ENCODE measurements at places on chromosomes 11 and 22.
A peak's percentile ranks its signal among the peaks of the same experiment; 100 is the strongest.

DNA sequence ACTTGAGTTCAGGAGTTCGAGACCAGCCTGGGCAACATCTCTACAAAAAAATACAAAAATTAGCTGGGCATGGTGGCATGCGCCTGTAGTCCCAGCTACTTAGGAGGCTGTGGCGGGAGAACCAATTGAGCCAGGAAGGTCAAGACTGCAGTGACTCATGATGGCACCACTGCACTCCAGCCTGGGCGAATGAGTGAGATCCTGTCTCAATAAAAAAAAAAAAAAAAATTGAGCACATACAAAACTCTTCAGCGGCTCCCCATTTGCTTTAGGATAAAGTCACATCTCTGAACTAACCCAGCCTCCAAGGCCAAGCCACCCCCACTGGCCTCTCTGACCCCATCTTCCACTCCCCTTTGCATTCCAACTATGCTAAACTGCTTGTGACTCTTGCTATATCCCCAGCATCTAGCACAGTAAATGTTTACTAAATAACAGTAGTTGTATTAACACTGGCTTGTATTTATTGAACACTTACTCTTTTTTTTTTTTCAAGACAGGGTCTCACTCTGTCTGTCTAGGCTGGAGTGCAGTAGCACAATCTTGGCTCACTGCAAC, 28.9 kb downstream of the CREB3L1 start:
- DNase-seq: no peak

- no peak for DNase-seq
Measured at GRCh38 chr22:20171288-20172140, 20.7 kb upstream of the CCDC188 start.

DNA sequence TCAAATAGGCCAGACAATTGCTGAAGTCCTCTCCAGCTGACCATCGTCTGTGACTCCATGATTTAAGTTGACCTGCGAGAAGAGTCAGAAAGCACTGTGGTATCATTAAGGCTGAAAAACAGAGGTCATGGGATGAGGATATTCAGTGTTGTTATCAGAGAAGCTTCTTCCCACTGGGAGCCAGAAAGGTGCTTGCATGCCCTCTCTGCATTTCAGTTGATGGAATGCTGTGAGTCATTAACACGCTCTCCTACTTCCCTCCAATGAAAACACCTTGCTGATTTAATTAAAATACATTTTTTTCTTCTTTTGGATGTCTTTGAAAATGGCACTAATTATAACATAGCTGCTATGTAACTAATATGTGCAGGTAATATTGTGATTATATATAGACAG, 667.0 kb downstream of the NTM start:
- no peak for DNase-seq

- DNase-seq: no peak
Measured at GRCh38 chr22:42855211-42855610, 1.9 kb downstream of the ARFGAP3 start.

DNA sequence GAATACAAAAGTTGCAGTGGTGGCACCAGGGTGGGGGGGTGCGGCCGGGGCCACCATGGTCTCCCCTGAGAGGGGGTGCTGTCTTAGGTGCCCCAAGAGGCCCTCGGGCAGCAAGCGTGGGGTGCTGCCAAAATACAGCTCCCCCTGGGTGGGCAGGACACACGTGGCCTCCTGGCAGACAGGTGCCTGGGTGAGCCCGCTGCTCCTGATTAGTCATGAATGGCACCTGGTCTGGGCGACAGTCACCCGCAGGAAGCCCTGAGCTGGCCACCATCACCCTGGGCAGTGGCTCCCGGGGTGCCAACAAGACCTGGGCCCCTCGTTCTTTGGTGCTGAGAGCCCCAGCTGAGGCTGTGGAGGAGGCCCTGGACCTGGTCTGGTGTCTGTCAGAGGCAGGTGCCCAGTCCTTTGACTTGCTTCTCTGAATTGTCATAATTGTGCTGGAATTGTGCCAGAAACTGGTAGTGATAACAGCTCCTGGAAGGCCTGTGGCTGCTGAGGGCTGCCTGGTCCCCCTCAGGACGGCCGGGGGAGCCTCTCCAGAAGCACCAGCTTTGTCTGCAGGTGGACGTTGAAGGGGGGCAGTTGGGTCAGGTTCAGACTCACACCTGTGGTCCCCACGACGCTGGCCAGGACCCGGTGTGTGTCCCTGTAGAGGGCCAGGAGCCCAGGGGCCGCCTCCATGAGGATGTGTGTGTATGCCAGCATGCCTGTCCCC, 14.8 kb downstream of the ALG12 start:
- DNase-seq: no peak

DNA sequence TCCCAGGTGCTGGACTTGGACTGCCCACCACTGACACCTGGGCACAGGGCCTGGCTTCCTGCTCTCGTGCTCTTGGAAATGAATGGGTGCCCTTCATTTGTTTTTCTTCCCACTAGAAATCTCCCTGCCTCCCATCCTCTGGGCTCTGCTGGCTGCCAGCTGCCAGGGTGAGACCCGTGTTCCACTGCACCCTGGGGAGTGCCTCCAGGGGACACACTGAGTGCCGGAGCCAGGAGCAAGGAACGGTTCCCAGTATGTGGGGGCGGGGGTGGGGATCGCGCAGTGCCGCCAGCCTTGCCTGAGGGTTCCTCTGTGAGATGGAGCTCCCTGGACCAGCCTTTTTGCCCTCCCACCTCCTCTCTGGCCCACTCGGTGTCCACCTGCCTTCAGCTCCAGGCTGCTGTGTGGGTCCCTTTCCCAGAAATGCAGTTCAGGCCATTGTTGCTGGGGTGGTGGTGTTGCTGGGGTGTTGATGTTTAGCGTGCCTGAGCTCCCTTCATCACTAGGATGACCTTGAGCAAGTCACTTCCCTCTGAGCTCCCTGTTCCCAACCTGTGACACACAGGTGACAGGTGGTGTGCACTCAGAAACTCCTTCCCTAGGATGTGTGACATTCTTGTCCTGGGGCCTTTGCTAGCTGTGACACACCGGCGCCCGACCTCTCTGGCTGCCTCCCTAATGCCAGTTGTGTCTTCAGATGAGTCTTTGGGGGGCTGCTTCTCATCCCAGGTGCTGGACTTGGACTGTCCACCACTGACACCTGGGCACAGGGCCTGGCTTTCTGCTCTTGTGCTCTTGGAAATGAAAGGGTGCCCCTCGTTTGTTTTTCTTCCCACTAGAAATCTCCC, 72.1 kb downstream of the MED15 start:
- no peak for DNase-seq

- DNase-seq: no peak
Measured at GRCh38 chr11:93718057-93718563, 23.2 kb downstream of the TAF1D start.

DNA sequence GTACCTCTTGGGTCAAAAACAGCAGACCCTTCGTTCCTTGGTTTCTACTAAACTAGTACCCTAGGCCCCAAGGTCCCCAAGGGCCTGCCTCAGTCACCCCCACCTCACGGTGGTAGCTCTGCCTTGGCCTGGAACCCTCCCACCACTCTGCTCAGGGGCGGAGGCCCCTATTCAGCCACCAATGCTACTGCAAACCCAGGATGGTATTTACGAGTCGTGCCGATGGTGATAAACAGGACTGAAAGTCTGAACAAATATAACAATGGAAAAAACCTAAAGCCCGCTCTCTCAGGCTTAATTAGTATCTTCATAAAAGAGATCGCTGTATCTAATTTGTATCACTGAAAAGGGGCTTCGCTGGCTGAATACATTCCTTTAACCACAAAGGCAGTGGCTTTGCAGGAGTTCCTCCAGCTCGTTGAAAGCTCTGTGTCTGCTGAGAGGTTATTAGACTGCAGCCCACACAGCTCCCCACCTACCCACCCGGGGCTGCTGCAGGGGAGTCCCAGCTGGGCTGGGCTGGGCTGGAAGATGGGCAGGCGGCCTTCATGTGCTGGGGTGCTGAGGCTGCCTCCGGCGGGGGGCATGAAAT, 15.2 kb downstream of the SHISAL1 start:
- no peak for DNase-seq

DNA sequence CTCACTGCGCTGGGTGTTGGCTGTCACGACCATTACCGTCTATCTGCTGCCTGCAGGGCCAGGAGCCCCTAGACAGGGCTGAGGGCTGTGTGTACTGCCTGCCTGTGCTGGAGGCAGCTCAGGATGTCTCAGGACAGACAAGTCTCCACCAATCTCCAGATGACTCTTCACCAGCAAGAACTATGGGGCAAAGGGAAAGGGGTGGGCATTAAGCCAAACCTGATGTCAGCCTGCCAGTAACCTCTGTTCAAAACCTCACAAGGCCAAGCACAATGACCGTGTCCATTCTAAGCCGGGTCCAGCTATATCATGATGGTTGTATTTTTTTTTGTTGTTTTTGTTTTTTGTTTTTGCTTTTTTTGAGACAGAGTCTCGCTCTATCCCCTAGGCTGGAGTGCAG, 31.6 kb downstream of the MAFF start:
- DNase-seq: no peak

- peak; percentile 46 for DNase-seq
Measured at GRCh38 chr22:44595841-44596341, 97.9 kb upstream of the RTL6 start.

Measured in activated naive CD8-positive, alpha-beta T cell treated with anti-CD3 and anti-CD28 coated beads for 36 hours (primary cell).